Activated gamma-delta T cell treated with Interleukin-2 at 50 U/mL for 16 hours (primary cell): ENCODE measurements at places on chromosomes 4 and X.
A peak's percentile ranks its signal among the peaks of the same experiment; 100 is the strongest.

- no peak for DNase-seq
Observed at GRCh38 chrX:49977319-49978090, 55.1 kb downstream of the CLCN5 start.

DNA sequence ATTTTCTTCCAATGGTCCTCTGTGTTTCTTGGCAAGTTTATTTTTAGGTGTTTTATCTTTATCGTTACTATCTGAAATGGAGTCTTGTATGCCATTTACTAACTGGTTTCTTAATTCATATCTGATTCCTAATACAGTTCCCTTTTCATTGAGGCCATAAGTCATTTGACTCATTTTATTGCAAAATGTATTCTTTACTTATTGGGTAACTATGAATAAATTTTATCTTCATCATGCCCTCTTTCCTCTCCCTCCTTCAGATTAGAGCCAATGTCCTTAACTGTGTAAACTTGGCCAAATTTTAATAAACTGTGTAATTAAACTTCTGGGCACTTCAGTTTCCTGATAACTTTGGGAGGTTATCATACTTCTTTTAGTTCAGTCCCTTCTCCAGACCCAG lies 19.3 kb upstream of the MSMO1 start:
- DNase-seq: no peak

DNA sequence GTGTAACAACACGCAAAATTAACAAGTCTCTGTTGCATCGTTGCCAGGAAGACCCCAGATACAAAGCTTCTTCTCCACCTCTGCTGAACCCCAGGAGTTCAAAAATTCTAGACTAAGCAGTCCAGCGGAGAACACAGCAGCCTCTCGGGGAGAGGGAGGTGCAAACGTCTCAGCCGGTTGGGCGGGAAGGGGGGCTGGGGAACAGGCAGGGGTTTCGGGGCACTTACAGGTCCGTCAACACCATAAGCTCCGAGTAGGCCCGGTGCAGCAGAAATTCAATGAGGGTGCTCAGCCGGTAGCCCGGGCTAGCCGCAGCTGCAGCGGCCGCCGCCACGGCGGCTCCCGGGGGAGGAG lies 394 bp downstream of the MED14 start:
- peak; percentile 35 for DNase-seq

- DNase-seq: no peak
Observed at GRCh38 chr4:101670370-101670769, 120.2 kb upstream of the BANK1 start.

DNA sequence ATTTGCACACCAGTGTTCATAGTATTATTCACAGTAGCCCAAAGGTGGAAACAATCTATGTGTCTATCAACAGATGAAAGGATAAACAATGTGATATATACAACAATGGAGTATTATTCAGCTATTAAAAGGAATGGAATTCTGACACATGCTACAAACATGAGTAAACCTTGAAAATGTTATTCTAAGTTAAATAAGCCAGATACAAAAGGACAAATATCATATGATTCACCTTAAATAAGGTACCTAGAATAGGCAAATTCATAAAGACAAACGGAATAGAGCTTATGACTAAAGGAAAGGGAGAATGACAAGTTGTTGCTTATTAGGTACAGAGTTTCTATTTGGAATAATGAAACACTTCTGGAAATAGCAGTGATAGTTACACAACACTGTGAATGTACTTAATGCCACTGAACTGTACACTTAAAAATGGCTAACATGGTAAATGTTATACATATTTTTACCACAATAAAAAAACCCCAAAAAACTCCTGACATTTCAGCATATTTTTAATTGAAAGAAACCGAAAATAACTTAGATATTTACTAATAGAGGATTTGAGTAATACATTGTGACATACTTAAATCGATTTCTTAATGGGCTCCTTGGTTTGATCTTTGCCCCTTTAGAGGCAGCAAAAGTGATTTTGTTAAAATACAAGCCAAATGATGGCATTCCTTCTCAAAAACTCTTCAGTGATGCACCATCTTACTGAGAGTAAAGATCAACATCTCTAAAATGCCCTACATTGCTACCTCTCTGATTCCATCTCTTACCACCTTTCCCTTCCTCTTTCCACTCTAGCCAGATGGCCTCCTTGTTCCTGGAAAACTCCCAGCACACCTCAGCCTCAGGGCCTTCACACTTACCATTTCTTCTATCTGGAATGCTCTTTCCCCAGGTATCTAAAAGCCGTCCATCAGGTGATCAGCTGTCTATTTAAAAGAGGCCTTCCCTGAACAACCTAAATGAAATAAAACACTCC lies 8.6 kb upstream of the CYP2U1 start:
- DNase-seq: no peak

DNA sequence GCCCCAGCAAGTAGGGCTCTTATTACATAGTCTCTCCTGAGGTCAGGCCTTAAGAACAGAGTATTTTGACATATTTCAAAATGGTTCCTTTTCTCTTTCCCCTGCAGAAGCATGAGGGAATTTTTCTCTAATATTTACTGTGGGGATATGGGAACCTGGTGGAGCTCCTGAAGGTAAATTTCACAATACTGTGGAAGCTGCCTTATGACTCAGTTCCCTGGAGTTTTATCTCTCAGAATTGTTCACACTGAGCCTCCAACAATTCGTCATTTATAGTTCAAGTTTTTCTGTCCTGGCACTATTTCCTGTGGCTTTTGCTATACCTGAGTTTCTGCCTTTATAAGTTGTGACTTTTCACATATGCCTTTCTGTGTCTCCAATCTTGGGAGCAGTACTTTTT lies 607.2 kb upstream of the NDST4 start:
- no peak for DNase-seq

DNA sequence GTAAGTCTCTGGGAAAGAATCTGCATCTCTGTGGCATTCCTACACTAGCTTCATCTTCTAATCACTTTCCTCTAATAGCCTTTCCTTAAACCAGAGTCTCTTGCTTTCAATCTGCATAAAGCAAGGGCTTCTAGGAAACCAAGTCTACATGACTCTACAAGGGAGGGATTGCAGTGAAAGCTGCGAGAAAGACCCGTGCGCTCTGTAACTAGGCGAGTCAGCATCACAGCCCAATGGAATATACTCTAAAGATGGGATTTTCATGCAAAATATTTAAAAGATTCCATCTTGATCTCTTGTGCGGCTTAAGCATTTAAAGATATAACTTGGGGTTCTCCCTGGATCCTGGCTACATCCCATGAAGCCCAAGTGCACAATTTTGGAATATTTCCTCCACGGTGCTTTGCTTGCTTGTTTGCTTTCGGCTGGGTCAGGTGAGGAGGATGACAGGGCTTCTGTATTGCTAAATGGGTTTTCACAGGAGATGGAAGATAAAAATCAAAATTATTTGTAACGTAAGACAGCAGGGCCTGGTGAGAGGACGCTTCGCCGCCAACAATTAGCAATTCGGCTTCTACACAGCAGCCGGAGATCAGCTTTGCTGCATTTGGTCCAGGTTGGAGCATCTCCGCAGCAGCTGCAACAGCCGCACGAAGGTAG lies 687 bp upstream of the GRIA2 start:
- DNase-seq: no peak

GRCh38 chr4:25807102-25807728 lies 55.6 kb downstream of the SEL1L3 start:
- no peak for DNase-seq
